ENCODE measurements at places on chromosomes 5 and 9.

DNA sequence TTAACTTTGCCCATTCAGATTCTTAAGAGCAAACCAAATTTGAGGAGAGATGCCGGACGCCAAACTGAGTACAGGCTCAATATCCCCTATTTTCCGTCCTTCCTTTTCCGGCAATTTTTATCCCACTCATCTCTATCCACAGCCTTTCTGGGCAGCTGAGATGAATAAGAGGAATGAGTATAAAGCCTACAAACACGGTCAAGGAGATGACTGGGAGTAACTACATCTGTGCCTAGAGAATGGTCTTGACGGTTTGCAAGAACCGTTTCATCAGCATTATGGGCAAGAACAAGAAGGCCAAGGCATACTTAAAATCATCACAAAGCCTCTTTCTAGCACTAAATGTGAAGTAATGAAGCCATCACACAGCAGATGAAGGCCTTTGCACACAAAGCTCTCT is 227.3 kb downstream of the DCP2 start:
- DNase-seq = no peak

DNA sequence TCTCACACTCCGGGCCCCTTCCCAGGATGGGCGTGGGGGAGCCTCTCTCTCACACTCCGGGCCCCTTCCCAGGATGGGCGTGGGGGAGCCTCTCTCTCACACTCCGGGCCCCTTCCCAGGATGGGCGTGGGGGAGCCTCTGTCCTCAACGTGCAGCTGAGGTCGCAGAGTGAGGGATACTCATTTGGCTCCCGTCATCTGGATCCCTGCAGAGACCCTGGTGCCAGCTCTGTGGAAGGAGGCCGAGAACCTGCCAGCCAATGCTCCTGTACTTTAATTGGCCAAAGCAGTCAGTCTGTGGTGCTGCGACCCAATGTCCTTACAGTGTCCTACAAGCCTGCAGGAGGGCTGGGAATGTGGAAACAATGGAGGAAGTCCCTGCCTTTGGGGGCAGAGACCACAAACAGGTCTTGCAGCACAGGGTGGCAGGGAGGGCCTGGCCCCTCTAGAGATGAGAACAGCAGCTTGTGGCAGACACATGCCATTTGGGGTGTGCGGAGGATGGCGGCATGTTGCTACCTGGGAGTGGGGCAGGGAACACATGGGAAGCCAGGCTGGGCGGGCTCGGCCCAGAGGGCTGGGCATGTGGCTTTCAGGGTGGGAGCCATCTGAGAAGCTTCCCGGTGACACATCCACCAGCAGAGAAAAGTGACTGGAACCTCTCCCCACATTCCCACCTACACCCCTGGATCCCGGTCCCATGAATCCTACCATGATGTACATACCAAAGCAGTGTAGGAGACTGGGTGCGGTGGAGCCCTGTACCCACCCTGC is 13.6 kb upstream of the MRNIP start:
- DNase-seq = no peak

GRCh38 chr9:76412638-76413037 is 18.4 kb upstream of the RFK start:
- no peak for DNase-seq

DNA sequence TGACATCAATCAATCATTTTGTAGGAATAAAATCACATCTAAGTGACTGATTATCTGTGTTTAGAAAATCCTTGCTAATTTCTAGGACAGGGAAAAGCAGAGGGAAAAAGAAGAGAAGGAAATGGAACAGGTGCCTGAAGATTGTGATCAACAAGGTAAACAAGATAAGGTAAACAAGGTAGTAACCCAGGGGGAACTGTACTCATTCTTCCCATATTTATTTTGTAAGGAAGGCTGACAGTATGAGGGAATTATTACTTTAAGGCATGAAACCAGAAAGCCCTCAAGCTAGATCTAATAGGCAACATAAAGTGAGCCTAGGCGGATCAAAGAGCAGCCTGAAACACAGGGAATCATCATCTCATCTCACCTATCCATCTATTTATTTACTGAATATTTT is 231.1 kb downstream of the MLLT3 start:
- no peak for DNase-seq
